ENCODE measurements at places on chromosomes 2 and 18.

DNA sequence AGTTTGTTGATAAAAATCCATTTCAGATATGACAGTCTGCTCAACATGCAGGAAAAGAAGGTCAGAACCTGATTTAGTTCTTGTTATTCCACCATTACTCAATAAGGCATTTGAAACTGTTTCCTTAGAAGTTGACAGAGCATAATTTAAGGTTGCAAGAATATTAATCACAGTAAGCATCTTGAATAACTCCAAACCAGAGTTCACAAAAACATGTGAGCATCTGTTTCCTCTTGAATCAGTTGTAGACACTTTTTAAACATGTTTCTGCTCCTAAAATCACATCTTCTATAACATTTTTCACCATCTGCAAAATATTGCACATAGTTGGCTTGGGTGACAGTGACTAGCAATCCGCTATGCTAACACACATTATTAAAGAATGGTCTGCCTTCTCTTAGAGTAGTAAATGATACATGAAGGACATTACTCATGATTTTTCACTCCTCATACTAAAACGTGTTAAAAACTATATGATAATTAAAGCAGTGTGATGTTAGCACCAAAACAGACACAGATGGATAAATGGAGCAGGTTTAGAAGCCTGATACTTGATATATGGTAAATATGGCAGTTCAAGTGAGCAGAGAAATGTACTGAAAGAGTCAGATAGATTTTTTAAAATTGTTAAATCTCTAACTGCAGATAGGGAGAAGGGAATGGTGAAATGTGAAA is 30.3 kb downstream of the AKAIN1 start:
- no peak for DNase-seq

GRCh38 chr2:158686210-158686691 is 108.9 kb upstream of the DAPL1 start:
- no peak for DNase-seq

DNA sequence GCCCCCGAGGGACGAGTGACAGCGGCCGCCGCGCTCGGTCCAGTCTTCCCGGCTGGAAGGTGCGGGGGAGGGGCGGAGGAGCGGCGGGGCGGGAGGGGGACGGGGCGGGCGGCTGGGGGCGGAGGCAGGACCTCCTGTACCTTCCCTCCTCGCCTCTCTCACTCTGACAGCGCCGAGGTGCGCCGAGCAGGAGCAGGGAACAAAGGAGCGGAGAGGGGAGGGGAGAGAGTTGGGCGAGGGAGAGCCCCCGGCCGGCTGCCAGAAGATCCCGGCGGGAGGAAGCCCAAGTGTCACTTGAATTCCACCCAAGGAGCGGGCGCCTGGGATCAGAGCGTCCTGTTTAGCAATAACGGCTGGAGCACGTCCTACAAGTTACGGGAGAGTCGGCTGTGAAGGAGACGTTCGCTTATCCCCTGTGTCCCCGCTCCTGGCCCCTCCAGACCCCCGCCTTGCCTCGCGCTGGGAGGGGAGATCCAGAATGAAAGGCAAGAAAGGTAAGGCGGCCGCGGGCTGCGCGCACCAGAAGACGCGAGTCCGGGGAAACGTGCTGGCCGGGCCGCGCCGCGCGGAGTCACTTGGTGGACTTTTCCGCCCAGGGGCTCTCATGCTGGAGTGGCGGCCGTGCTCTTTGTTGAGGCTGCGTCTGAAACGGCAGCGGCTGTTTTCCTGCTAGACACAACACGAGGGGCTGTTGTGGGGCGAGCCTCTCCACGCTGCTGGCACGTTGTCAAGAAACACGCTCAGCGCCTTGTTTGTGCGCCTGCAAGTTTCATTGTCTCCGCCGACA is at the start of gene TGIF1:
TSS of gene TGIF1 (plus strand) at position 161 of the 787 bp plus-strand sequence. CDS start at position 479, 318 bp downstream.
- peak; percentile 63 for DNase-seq

- no peak for DNase-seq
Measured at GRCh38 chr2:49286726-49287125, 132.4 kb upstream of the FSHR start.

- no peak for DNase-seq
Measured at GRCh38 chr18:75638776-75639471, 211.4 kb upstream of the SMIM21 start.

DNA sequence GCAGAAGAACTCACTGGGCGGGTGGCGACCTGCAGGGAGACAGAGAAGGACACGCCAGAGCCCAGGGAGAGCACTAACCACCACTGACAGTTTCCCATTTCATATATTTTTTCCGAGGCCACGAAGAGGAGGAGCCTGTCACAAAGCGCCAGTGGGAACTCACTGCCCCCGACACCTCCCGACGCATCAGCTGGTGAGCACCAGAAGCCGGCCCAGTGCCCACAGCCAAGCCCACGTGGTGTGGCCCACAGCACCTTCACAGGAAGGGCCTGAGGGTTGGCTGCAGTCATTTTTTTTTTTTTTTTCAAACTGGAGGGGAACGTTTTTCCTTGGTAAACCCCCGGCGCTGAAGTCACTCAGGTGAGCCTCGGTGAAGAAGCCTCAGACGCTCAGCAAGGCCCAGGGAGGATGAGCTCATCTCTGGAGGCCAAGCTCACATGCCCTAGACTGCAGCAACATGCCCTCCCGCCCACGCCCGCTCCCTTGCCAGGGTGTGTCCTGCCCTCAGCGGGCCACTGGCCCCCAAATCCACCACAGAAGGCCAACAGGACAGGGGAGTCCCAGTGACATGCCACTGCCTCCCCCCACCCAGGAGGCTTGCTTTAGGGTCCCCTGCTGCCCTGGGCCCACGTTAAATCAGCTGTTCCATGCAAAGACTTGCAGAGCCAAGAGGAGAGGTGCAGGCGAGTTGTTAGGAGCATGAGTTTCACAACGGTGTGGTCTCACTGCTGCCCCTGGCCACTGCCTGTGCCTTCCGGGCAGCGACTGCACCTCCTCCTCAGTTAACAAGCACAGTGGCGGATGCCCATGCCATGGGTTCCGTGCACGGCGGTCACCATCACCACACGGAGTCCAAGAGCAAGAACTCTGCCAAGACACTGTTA is 68.1 kb downstream of the PARD6G start:
- DNase-seq: no peak

Data from HepG2 (cell line).